ENCODE measurements at places on chromosomes 13 and 19.

GRCh38 chr19:42474743-42475142 is 32.0 kb upstream of the CXCL17 start:
- DNase-seq = no peak

DNA sequence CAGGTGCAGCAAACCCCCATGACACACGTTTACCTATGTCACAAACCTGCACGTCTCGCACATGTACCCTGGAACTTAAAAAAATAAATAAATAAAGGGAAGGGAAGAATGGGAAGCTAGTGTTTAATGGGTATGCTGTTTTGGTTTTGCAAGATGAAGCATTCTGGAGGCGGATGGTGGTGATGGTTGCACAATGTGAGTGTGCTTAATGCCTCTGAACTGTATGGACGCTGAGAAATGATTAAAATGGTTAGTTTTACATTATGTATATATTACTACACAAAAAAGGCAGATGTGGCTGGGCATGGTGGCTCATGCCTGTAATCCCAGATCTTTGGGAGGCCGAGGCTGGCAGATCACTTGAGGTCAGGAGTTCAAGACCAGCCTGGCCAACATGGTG is 17.8 kb downstream of the NFILZ start:
- DNase-seq = no peak

DNA sequence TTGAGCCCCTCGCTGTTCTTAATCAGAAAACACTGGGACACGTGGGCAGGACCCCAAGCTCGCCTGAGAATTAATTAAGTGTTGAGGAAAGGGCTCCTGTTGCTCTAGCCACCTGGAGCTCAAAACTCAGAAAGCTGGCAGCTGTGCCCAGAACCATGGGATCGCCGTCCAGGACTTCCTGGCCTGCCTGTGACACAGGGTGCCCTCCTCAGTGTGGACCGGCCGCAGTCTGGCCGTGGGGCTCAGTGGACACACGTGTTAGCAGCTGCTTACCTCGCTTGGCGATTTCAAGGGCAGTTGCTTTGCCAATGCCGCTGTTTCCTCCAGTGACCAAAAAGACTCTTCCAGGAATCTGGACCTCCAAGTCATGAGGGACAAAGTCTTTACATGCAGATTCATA is 4.7 kb downstream of the DHRS12 start:
- DNase-seq = no peak

- DNase-seq = no peak
Measured at GRCh38 chr13:75305059-75305458, 176.9 kb downstream of the TBC1D4 start.

- no peak for DNase-seq
Measured at GRCh38 chr19:16025108-16026101, 50.9 kb upstream of the TPM4 start.

DNA sequence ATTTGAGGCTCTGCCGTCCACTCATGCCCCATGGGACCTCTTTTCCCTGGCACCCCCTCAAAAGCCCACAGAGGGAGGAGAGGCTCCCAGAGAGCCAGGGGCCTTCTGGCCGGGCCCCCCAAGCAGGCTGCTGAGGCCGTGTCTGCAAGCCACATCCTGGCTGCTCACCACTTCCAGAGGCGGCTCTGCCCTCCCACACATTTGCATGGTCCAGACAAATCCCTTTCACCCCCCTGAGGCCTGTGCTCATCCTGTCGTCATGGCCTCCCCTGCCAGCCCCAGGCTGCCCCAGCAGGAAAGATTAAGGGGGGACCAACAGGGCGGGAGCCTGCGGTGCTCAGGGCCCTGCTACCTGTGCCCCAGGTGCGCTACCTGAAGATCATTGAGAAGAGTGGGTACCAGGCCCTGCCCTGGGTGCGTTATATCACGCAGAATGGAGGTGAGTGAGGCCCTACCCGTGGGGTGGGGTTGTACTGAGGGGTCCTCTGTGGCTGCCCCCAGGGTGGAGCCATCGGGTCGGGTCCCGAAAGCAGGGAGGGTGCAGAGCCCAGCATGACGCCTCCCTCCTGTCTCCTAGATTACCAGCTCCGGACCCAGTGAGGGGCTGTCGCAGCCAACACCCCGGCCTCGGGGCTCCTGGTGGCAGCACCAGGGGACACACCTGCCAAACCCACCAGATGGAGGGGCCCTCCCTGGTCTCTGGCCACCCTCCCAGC is 36.3 kb downstream of the AP1M1 start:
- no peak for DNase-seq

DNA sequence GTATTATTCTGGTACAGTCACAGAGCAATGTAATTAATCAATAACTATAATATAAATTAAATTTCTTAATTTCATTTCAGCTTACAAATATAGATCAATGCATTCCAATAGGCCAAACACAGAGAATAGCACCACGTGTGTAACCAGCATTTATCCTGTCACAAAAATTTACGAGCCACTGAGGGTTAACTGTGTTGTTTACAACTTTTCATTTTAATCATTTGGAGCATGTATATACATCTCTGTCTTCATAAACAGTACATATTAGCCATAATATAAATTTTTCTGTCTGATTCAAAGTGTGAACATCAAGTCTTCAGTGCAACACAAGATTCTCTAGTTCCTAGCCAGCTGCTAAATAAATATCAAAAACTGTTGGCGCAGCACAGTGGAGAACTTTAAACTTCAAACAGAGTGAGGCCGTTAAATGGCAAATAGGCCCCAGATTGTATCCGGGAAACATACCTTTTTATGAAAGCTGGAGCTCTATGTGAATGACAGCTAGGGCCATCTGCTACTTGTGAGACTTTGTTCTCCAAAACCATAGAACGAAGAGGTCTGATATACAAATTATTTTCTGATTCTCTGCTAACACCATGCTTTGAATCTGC is 105.1 kb downstream of the TBC1D4 start:
- DNase-seq = no peak

All from T-cell (primary cell).